ENCODE measurements at places on chromosomes 12 and 14.

GRCh38 chr14:105425823-105426247 lies 6.2 kb downstream of the MTA1 start:
- no peak for DNase-seq

DNA sequence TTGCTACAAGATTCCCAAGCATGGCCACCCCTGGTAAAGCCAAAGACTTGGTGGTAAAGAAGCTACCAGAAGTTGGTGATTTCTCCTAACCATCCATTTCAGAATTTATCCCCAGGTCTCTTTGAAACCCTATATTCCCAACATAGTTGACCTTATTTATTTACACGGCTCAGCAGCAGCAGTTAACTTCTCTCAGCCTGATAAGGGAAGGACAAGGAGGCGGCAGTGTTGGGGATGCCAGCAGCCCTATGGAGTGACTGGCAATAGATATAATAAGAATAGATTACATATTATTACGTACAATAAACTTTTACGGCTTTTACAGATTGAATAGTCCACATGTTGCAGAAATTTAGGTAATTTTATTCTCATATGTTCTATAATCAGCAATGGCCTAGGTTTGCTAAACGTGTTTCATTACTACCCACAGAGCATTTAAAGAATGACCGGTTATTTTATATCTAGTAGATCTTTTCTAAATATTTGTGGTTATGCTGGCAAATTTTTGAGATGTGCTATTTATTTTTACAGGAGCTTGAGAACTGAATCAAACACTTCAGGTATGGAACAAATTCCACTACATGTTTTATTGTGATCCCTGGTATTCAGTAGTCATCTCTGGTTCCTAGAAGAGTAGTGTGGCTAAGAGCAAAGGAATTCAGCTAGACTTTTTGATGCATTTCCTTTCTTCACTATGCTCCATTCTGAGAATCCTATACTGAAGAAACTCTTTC lies 19.8 kb upstream of the PALS1 start:
- peak; percentile 90 for DNase-seq

GRCh38 chr14:34179727-34180126 lies 228.9 kb upstream of the EGLN3 start:
- DNase-seq: no peak

DNA sequence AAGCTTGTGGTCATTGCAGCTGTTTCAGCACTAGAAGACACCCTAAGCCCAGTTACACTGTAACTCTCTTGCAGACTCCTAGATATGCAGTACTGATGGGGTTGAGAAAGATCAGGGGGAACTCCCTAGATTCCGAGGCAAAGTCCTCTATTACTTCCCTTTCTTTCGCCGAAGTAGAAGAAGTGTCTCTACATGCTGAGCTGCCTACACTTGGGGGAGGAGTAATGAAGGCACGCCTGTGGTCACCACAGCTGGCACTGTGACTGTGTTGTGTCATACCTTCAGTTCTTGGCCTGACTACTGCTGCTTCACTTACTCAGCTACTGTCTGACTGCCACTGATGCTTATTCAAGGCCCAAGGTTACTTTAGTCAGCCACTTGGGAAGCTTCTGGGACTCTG lies 35.1 kb upstream of the RPL10L start:
- no peak for DNase-seq

DNA sequence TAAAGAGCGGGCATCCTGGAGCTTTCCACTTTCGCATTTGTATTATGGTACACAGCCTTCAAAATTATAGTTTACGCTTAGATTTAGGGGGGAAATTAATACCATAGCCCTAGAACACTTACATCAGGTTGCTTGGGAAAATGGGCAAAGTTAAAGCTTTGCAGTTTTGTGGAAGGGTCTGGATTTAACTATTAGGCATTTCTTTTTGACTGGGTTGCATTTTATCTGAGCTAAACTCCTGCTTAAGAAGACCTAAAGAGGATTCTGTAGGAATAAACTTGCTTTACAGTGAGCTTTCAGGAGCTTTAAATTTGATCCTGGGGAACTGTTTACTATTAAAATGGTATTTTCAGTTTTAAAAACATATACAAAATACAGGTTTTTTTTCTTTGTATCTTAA lies 42.8 kb upstream of the PTPRQ start:
- no peak for DNase-seq

GRCh38 chr12:26304273-26304672 lies 108.9 kb downstream of the SSPN start:
- no peak for DNase-seq

- peak; percentile 93 for DNase-seq
Observed at GRCh38 chr14:97077253-97077653, 280.1 kb downstream of the VRK1 start.

DNA sequence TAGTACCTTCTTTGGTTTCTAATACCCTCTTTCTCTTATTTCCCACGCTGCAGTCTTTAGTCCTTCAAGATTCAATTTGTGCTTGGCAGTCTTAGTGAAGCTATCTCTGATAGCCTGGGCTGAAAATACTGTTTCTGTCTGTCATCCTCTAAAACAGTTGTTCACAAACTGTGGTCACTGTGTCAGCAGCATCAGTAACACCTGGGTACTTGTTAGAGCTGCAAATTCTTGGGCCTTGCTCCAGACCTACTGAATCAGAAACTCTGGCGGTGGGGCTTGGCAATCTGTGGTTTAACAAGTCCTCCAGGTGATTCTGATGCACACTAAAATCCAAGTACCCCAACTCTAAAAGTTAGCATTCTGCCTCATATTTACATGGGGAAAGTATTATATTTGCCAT lies 217.5 kb upstream of the SEL1L start:
- DNase-seq: no peak

GRCh38 chr14:52455291-52456088 lies 96.8 kb downstream of the TXNDC16 start:
- peak; percentile 57 for DNase-seq

- DNase-seq: no peak
Observed at GRCh38 chr12:72275526-72275925, 3.4 kb downstream of the TRHDE start.

DNA sequence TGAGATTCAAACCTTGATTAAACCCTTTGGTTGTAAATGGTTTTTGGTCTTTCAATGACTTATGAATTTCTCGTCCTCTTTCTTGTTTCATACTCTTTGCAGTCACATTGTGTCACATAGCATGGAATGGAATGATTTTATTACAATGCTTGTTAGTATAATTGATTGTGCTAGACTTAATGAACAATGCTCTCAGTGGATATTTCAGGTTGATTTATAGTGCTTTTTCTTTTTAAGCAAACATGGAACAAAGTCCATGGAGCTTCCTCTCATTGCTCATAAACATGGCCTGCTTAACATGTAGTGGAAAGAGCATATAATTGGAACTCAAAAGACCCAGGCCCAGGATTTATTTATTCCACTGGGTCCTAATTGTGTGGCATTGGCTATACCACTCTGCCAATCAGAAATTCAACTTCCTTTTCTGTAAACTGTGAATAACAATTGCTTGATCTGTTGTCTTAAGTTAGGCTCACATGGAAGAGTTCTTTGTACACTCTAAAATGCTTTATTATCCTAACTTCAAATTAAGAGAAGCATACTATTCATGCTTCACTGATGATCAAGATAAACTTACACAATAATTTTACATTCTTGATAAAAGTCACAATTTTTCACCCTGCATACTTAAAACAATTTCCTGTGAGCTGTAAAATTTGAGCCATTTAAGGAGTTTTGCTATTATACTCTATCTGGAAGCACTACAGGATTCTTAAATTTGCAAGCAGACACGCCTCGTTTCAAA lies 370.5 kb upstream of the PDE3A start:
- peak; percentile 38 for DNase-seq

- DNase-seq: peak; percentile 45
Observed at GRCh38 chr12:63845726-63846125, 1.2 kb downstream of the SRGAP1 start.

DNA sequence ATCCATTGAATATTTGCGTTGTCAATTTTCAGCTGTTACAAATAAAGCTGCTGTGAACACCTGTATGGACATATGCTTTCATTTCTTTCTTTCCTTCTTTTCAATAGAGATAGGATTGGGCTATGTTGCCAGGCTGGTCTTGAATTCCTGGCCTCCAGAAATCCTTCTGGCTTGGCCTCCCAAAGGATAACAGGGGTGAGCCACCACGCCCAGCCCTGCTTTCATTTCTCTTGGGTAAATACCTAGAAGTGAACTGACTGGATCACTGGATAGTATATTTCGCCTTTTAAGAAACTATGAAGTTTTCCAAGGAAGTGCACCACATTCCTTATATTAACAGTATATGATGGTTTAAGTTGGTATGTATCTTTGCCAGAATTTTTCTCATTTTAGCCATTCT lies 32.3 kb upstream of the EAPP start:
- no peak for DNase-seq

GRCh38 chr12:129530517-129530916 lies 373.3 kb downstream of the TMEM132D start:
- no peak for DNase-seq

- no peak for DNase-seq
Observed at GRCh38 chr12:58884916-58885315, 35.4 kb downstream of the LRIG3 start.

DNA sequence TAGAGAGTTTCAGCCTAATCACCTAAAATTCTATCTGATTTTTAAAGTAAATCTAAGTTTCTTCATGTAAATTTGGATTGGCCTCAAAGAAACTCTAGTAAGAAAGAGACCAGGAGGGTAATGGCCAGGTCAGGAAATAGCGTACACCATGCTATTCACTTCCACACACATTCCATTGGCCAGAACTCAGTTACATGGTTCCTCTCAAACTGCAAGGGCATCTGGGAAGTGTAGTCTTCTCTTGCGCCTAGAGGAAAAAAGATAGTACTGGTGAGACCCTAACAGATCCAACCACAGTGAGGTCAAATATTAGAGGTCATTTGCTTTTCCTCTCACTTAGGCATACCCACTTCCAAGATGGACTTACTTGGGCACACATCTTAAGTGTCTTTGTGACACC lies 39.1 kb downstream of the MBIP start:
- DNase-seq: no peak

- no peak for DNase-seq
Observed at GRCh38 chr14:51365241-51365965, 125.4 kb downstream of the TMX1 start.

GRCh38 chr14:72558721-72559120 lies 335.2 kb downstream of the DPF3 start:
- peak; percentile 32 for DNase-seq

DNA sequence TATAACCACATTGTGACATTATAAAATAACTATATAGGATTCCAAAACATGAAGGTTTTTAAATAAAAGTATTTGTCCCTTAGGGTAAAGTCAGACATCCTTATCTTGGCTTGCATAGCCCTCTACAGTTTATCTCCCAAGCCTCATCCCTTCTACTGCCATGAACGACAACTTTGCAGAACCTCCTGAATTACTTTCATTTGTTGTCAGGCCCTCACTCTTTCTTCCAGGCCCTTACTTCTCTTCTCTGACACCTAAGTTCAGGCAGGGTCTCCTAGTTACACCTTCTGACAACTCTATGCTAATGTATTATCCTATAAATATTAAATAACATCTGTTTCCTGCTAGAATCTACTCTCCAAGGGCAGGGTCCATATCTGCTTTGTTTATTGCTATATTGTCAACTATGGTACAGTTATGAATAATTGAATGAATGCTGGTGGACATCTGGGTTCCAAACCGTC lies 115.7 kb upstream of the MDM1 start:
- DNase-seq: no peak

- no peak for DNase-seq
Observed at GRCh38 chr12:54455760-54456469, 17.5 kb downstream of the GTSF1 start.

- DNase-seq: no peak
Observed at GRCh38 chr12:46484396-46485061, 112.0 kb upstream of the SLC38A2 start.

GRCh38 chr12:84397263-84397662 lies 515.3 kb downstream of the SLC6A15 start:
- peak; percentile 22 for DNase-seq

GRCh38 chr12:94336211-94336925 lies 123.3 kb downstream of the CEP83 start:
- no peak for DNase-seq

GRCh38 chr14:68487805-68488590 lies 304.9 kb downstream of the ZFP36L1 start:
- DNase-seq: peak; percentile 69

GRCh38 chr12:48969160-48969771 lies 2.3 kb downstream of the WNT10B start:
- no peak for DNase-seq

DNA sequence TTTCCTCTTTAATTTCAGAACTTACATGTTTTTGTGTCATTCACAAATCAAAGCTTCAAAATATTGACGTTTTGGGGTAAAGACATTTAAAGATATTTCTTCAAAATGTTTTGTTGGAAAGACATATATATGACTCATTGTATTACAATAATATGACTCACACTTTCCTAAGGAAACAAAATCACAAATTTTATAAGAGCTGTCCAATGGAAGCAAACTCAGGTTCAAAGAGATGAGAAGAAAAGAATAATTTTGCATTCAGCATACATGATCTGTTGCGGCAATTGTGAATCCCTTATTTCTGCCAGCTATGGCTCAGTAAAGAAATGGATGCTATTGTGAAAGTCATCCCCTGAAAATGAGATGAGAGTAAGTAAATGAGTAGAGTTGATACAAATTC lies 82.7 kb downstream of the GRIP1 start:
- DNase-seq: peak; percentile 55

DNA sequence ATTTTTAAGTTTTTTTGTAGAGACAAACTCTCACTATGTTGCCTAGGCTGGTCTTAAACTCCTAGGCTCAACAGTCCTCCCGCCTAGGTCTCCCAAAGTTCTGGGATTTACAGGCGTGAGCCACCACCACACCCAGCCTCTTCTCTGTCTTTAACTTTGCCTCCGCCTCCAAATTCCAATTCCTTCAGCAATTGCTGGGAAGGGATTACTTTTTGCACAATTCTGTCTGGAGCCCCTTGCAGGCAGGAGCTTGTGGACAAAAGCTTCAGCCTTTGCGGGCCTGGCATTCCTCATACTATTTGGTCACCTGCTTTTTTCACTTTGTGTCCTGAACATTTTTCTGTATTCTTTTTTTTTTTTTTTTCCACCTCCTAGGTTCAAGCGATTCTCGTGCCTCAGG lies 26.0 kb downstream of the SH2B3 start:
- DNase-seq: no peak

DNA sequence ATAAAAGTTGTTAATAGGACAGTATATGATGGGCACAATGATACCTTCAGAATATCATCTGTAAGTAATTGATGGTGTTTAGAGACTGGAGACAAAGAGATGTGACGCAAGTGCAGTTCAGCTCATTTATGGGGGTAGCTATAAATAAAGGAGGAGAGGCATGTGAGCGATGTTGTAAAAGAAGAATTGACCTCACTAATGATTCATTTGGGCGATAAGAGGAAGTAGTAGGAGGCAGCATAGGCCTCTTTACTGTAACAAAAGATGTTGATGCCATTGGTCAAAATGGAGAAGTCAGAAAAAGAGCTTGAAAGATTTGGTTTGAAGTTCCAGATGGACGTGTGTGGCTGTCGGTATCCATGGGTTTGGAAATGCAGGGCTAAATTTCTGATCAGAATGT lies 70.0 kb downstream of the FLRT2 start:
- DNase-seq: peak; percentile 63

All from fibroblast of skin of right quadriceps (primary cell).